ENCODE measurements at places on chromosomes 3 and 15.

DNA sequence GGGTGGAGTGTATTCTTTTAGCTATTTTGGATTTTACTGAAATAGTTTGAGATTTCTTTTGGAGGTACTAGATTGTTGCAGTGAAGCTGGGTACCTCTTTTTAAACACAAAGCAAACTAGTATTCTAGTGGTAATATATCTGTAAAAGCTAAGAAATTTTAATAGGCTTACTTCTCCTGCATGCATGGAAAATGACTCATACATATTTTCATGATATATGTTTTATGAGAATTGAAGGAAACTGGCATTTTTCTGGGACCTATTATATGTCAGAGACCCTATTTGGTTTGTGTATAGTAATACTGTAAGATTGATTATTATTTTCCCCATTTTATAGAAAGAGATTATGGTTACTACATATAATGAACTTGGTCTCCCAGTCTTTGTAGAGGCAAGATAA lies 851.0 kb downstream of the DIPK2A start:
- no peak for DNase-seq

DNA sequence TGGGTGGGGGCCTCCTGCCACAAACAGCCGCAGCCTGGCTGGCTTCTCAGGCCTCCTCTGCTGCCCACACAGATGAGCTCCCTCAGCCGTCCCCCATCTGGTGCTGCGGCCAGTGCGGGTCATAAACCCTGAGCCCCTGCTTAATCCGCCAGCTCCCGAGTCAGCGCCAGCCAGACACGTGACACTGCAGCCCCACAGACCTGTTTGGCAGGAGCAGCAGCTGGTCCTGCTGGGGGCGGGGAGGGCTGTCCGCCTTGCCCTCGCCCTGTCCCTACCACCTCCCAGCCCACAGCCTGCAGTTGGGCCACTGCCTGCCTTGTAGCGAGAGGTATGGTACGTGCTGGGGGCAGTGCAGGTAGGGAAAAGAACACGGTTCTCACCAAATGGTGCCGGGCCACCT lies 86.2 kb downstream of the IQSEC1 start:
- peak; percentile 71 for DNase-seq

DNA sequence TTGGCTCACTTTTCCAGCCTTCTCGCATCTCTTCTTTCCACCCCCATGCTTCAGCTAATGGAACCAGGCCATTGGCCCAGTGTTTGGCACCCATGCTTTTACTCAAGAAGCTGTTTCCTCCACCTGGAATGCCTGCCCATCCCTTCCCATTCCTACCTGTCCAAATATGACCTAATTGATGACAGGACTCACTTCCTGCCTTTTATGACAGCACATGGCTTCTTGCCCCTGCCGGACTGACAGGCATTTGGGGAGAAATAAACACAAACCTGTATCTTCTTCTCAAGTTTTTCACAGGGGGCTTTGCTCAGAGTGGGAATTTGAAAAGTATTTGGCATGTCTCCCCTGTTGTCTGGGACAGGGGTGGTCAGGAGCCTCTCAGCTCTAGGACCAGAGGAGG lies 120.1 kb downstream of the ABHD5 start:
- no peak for DNase-seq

GRCh38 chr3:161316006-161316689 lies 55.2 kb downstream of the SPTSSB start:
- no peak for DNase-seq

DNA sequence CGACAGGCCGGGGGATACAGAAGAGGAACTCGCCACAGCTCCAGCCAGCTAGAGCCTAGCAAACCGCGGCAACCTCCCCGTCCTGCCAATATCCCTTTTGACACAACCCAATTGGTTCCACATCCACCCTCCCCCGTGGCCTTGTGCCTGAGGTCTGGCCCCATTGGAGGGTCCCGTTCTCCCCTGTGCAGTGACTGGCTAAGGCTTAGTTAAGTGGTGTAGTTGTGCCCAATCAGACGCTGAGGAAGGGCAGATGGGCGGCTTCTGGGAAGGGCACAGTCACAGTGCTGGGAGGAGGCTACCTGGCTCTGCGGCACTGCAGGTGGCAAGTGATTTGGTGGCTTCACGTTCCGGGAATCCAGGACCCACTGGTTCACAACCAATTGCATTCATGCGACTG lies 78.6 kb downstream of the SNRK start:
- DNase-seq: no peak

GRCh38 chr3:126934031-126934531 lies 48.8 kb upstream of the PLXNA1 start:
- peak; percentile 91 for DNase-seq

- no peak for DNase-seq
Observed at GRCh38 chr3:14200276-14200675, 21.7 kb downstream of the LSM3 start.

DNA sequence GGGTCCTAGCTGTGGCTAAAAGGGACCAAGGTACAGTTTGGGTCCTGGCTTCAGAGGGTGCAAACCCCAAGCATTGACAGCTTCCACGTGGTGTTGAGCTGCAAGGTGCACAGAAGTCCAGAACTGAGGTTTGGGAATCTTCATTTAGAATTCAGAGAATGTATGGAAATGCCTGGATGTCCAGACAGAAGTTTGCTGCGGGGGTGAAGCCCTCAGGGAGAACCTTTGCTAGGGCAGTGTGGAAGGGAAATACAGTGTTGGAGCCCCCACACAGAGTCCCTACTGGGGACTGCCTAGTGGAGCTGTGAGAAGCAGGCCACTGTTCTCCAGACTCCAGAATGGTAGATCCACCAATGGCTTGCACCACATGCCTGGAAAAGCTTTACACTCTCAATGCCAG lies 17.9 kb downstream of the RNF13 start:
- no peak for DNase-seq
